HS-27A (cell line): ENCODE measurements at places on chromosomes 6 and 20.
A peak's percentile ranks its signal among the peaks of the same experiment; 100 is the strongest.

- DNase-seq: no peak
Observed at GRCh38 chr20:56322681-56323080, 36.1 kb upstream of the FAM210B start.

DNA sequence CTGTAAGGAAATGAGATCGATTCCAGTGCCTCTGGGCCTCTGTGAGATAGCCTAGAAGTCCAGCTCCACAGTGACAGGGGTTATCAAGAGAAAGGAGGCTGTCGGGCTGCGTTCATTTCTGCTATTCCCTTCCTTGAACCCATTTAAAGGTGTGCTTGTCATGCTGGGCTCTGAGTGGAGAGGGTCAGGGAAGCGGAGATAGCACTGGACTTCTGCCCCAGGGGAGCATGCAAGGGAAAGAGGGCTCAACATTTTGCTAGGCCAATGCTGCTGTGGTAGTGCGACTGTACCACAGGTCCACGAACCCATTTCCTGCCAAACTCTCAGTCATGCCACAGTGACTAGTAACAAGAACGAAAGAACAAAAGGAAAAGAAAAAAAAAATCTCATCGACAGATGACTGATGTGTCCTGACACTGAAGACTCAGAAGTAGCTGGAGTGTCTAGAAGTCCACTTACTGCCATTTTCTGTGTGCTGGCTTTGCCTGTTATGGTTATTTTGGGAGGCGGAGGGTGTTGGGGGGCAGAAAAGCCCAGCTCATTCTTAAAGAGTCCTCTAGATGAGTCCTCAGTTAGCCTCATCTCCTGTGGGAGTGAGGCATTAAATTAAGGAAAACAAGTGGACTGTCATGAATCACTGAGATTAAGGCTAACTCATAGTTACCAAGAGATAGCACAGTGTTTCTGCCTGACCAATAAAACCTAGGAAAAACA, 8.1 kb downstream of the NEDD9 start:
- no peak for DNase-seq

DNA sequence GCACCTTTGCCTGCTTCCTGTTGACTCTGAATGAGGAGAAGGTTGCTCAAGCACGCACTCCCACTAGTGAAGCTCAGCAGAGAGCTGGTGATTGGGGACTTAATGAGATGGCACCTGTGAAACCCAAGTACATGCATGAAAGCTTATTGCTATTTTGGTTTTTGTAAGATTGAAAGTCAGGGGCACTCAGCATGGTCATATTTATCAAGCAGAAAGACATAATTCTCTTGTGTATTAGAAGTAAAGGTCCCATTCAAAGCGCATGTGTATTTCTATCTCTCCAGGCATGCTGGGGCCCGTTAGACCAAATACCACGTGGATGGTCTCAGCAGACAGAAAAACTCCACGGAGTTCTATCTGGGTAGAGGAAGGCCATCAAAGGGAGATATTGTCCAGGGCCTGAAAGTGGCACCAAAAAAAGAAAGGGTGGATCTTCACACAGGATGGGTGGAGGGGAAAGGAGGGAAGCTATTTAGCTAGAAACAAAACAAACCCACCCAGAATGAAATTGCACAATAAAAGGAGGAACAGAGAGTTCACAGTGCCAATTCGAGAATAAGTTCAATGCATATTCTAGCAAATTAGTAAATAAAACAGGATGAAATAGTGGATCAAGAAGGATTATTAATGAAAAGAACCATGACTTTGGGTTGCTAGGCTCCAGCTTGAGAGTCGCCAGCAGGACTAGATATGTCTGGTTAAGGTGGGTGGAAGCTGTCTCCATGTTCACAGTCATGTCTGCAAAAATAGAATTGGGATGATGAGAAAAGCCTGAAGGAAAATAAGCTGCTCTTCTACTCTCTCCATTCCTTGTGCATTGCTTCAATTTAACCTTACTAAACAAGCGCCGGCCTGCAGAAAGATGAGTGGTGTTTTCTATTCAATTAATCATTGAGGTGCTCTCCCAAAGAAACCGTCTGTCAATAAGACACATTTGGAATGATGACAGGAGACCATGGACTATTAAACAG, 224.9 kb upstream of the DTNBP1 start:
- DNase-seq: no peak

DNA sequence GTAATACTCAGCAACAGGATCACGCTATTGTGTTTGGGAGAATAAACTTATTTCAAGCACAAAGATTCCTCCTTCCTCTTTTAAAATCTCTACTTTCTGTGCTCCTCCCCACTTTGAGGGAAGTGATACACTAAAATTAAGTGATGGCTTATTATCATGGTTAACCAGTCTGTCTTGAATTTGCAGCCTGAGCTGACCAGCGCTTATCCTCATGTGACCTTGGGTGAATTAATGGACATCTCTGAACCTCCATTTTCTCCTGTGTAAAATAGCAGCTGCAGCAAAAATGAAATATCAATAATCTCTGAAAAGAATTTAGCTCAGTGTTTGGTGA, 222.6 kb downstream of the BCAS1 start:
- DNase-seq: no peak

GRCh38 chr20:11924923-11925322, 7.2 kb downstream of the BTBD3 start:
- no peak for DNase-seq

DNA sequence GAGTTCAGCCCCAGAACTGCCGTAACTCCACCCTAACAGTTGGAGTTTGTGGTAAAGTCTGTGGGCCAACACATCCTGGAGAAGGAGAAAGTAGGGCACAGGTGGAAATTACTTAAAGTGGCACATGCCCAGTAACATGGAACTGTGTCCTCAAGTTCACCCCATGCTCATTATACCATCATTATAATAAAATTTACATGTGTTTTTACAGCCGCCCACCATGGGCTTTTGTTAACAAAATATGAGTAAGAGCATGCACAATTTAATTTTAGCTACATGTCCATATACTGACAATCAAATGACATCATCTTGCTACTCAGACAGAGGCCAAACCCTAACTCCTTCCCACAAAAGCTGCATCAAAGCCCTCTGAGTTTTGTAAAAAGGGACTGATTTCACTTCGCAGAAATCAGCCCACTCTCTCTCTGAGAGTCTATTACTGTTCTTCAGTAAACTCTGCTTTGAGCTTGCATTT, 17.3 kb upstream of the ELOVL4 start:
- DNase-seq: no peak

DNA sequence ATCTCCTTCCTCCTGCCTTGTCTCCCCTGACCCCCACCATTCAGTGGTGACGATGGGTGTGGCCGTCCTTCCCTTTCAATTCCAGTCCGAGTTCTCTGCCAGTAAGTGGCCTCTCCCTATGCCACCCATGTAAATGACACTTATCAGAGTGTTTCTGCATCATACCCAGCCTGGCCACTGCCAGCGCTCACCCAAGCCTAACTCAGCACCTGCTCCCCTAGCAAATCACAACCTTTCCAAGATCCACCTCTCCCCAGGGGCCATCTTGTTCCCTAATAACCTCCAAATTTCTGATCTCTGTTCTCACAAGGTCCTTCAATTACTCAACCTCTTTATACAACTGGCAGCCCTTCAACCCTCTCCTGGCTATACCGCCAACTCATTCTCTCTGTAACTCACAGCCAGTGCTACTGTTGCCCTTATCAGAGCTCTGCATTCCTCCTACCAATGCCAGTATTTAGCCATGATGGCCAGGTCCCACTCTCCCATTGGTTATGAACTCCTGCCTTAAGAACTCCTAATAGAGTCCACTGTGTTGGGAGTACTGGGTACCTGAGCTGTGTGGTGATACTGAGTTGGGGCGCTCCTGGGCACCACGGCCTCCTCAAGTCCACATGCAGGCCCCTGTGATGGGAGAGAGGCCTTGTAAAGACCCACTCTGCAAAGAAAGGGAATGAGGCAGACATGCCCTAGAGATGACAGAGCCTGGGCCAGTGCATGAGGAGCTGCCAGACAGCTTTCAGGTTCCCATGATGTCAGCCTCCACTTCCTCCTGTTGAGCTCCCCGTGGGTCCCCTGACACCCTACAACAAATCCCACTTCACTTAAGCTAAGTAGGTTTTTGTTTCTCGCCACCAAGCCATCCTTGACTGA, 187.4 kb upstream of the RREB1 start:
- no peak for DNase-seq

DNA sequence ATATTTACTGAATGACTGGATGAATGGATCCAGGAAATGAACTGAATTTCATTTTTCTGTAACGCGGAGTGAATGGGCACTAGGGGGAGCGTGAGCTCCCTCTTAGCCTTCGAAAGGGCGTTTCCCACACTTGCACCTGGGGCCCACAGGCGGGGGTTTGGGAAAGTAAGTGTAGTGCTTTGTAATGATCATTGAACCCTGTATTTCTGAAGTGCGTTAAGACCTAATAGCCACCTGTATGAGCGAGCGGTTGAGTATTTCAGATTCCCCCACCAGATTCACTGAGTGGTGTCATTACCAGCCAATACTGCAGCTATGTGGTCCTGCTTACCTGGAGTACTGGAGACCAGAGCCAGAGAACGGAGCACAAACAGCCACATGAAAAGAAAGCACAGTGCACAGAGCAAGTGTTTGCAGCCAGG, 10.5 kb downstream of the SYTL3 start:
- no peak for DNase-seq

DNA sequence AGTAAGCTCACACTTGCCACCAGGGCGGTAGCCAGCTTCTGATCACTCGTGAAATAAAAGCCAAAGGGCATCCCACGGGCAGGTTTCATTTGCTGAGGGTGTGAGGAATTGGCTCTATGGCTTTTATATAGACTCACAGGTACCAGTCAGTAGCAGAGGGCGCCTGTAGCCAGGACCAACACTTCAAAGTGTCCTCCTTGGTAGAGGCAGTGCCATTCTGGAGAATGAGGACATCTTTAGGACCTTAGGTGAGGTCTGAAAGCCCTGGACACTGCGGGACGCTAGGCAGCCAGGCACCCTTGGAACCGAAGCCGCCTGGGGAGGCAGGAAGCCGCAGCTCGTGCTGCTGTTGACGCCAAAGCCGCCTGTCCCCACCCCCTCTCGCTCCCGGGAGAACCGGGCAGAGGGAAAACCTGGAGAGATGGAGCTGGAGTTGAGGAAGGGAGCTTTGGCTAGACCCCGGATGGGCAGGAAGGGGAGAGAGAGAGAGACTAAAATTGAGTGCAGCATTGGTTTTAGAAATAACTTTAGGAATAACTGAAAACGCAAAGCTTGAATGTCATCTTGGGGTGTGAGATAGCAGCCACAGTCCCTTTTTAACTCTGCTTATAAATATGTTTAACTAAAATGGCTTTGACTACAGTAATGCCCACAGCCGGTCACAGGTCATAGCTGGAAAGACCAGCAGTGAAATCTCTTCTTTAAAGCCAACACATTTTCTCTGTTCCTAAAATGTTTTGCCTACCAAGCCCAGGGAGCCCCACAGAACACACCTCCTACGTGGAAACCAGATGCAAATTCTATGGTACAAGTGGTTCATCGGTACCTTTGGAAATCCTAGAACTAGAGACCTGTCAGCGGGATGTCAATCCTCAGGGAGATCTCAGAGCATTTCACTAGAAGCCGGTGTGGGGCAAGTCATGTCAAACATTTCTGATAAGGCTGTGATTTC, 128.5 kb upstream of the CDYL start:
- DNase-seq: peak; percentile 50

GRCh38 chr20:61850457-61850856, 215.2 kb downstream of the TAF4 start:
- DNase-seq: no peak

GRCh38 chr6:47256981-47257730, 52.5 kb downstream of the TNFRSF21 start:
- no peak for DNase-seq

- DNase-seq: no peak
Observed at GRCh38 chr6:20866036-20866435, 331.8 kb downstream of the CDKAL1 start.

- no peak for DNase-seq
Observed at GRCh38 chr20:16178546-16179135, 394.6 kb downstream of the KIF16B start.

DNA sequence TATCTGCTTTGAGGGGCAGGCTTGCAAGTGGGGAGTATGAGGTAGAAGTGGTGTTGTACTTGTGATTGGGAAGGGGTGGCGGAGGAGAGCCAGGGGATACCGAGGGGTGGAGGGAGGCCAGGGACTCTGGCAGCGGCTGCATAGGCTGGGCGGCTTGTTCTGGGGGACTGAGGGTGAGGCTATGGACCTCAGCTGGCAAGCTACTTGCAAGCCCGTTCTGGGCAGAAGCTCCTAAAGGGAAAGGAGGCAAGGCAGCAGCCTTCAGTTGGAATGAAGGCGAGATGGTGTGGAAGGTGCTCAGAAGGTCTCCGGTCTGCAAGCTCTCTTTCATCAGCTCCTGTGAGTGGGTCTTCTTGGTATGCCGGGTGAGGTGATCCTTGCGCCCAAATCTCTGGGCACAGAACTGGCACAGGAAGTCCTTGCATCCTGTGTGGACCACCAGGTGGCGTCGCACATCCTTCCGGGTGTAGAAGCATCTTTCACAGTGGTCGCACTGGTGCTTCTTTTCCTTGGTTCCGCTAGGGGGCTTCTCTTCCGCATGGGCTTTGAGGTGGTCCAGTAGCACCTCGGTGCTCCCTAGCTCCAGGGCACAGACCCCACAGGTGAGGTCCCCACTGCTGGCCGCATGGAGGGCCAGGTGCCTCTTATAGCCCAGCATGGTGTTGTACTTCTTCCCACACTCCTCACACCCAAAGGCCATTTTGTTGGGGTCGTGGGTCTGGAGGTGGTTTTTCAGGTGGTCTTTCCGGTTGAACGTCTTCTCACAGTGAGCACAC, 66.0 kb downstream of the PLAGL1 start:
- peak; percentile 38 for DNase-seq

GRCh38 chr20:4091490-4092479, 76.4 kb upstream of the RNF24 start:
- no peak for DNase-seq

- no peak for DNase-seq
Observed at GRCh38 chr6:109230453-109230852, 135.1 kb downstream of the CEP57L1 start.

GRCh38 chr20:37432606-37433005, 86.7 kb downstream of the SRC start:
- no peak for DNase-seq

GRCh38 chr20:37288091-37288490, 1.4 kb upstream of the MANBAL start:
- no peak for DNase-seq

GRCh38 chr6:147728903-147729302, 220.4 kb downstream of the SAMD5 start:
- DNase-seq: no peak

DNA sequence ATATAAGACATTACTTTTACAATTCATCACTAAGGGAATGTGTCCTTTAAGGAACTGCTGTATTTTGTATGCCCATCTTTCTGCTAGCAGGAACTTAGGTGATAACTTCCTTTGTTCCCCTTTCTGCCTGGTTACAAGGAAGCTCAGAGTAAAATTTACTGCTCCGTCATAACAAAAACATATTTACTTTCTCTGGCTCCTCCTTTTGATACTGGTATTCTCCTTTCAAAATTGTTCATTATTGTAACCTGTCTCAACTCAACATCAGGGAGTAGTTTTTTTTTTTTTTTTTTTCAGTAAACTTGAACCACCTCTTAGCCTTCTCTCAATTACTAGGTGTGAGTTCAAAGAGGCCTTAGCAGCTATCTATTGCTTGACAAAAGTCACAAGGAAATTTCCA, 37.1 kb downstream of the RIPOR2 start:
- DNase-seq: no peak
